ENCODE measurements at places on chromosomes 5 and 9.

- DNase-seq = no peak
Measured at GRCh38 chr5:41686191-41686590, 175.8 kb upstream of the PLCXD3 start.

DNA sequence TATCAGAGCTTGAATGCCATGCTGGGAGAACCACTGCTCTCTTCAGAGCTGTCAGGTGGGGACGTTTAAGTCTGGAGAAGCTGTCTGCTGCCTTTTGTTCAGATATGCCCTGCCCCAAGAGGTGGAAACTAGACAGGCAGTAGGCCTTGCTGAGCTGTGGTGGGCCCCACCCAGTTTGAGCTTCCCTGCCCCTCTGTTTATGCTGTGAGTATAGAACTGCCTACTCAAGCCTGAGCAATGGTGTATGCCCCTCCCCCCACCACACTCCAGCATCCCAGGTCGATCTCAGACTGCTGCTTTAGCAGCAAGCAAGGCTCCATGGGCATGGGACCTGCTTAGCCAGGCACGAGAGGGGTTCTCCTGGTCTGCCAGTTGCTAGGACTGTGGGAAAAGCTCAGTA, 362.3 kb downstream of the FAM170A start:
- DNase-seq = no peak

DNA sequence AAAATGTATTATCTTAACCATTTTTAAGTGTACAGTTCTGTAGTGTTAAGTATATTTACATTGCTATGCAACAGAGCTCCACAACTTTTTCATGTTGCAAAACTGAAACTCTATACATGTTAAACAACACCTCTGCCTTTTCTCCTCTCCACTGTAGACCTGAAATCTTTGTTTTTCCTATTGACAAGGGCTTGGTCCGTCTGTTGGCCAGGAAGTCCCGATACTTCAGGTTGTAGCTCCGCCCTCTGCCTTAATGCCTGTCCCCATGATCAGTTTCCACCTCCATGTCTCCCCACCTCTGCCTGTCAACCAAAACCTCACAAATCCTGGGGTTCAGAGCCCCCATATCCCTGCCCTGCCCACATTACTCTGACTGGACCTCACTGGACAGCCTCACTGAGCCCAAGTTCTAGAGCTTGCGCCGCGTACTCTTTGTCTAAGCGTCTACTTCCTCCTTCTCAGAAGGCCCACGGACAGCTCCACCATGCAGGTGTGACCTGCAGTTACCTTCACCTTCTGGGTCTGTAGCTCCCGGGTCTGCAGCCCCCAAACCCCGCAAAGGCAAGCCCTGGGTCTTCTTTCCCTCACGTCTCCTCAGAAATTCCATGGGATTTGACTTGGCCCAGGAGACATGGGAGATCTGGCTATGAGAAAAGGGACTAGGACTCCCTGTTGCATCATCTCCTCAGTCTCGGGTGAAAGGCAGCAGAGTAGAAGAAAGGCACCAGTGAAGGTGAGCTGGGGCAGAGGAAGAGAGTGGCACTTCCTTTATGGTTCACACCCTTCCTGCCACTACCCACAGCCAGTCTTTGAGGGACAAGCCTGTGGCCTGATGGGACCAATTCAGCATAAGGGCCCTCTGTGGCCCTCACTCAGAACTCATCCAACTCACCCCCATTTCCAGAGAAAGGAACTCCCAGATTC, 8.0 kb downstream of the GLIPR2 start:
- DNase-seq = no peak

- DNase-seq = no peak
Measured at GRCh38 chr9:35060548-35061207, 11.7 kb downstream of the VCP start.

- DNase-seq = no peak
Measured at GRCh38 chr5:175614861-175615260, 43.0 kb upstream of the HRH2 start.

DNA sequence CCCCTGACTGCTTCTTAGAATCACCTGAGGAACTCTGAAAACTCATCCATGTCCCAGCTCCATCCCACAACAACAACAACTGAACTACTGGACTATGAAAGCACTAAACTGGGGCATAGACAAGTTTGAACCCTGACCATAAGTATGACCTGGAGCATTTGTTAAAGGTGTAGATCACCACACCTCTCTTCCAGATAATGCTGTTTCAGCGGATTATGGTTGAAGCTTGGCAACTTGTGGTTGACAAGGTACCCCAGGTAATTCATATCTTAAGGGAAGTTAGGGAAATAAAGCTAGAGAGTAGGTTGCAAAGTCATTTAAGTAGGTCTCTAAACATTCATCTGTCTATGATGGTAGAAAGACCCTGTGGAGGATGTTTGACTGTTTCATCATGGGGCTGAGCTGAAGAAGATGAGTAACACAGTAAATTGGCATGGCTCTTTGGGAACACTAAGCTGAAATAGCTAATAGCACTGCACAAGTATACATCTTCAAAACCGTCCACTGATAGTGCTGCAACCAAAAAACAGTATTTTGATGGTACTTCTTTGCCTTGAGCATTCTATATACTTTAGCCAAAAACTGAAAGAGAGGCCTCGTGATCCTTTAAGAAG, 80.2 kb downstream of the TMEM174 start:
- DNase-seq = no peak

GRCh38 chr5:107949688-107950341, 279.1 kb upstream of the EFNA5 start:
- no peak for DNase-seq

- no peak for DNase-seq
Measured at GRCh38 chr5:41875121-41875520, 4.9 kb upstream of the OXCT1 start.

DNA sequence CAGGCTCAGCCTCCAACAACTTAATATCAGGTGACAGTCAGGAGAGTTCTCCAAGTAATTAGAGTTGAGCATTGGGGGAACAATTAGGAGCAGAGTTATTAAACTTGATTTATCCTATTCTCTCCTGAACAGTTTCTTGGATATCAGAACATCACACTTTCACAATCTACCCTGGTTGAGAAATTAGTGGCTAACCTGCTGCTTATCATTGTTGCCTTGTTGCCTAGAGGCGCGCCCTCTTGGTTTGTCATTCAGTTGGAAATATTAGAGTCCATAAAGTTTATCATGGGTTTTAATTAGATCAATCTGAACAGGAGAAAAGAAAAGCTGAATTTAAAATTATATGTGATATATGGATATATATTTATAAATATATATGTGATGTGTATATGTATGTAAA, 291.1 kb downstream of the CCDC171 start:
- no peak for DNase-seq

DNA sequence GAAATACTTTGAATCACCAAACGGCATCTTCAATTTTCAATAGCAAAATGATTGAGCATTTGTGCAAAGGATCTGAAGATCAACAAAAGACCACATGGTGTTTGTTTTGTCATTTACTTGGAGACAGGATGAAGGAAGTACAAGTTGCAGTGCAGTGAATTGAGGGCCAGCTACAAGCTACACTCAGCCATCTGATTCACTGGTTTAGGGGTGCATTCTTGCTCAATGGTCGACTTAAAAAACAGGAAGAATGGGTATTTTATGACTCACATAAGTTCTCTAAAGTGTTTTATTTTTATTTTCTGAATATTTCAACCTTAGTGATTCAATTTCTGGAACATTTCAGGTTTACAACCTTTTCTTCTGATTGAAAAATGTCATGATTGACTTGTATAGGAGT, 412.1 kb upstream of the ADAMTSL1 start:
- DNase-seq = peak; percentile 41

DNA sequence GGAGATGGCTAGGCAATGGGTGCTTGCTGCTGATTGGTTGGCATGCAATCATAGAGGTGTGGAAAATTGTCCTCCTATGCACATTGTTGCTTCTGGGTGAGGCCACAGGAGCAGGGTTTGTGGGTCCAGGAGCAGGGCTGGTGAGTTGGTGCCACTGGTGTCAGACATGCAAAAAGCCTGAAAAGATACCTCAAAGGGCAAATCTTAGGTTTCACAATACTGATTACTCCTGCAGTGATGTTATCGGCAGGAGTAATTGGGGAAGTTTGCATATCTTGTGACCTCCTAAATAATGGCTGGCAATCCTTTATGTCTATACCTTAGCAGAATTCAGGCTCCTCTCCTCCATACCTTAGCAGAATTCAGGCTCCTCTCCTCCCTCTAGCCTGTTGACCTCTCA, 25.2 kb downstream of the SLC25A48 start:
- no peak for DNase-seq

GRCh38 chr5:146751781-146752401, 126.7 kb downstream of the PPP2R2B start:
- no peak for DNase-seq

DNA sequence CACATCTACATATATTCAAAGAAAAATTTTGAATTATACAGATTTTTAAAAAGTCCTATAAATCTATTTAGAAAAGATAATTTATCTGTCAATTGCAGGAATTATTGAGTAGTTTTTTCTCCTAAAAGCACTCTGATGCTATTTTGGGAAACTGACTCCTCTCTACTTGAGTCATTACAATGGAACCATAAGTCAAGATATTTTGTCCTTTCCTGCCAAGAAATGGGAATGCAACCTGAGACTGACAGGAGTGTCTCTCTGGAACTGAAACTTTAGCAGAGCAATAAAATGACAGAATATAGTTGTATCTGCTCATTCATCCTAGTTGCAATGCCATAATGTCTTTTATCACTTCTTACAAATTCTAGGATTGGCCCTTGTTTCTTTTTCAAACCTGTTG, 48.6 kb downstream of the CARTPT start:
- peak; percentile 18 for DNase-seq

DNA sequence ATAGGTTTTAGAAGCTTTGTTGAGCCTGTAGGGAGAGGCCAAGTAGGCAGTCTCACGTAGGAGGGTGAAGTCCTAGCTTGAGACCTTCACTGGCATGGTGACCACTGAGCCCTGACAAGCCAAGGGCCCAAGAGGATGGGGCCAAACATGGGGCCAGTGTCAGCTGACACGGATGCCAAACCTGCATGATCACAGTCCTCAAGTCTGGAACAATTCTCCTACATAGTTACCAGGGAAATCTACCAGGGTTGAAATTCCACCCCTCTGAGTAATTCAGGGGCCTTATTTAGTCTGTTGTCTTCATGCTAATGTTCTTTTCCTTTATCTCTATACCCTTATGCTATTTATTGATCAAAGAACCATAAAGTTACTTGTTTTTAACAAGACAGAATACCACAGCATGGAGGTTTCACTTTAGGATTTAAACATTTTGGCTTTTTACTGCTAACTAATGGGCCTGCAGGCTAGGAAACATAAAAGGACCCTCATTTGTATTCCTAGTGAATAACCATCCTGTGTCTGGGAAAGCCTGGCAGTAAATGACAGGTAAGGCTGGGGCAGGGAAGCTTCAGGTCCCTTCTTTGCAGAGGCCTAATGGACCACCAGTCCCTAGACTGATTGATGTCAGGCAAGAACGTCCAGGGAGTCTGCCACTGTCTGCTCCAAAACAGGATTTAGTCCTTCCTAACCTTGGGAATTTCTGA, 140.8 kb downstream of the FGF1 start:
- peak; percentile 41 for DNase-seq

- no peak for DNase-seq
Measured at GRCh38 chr9:32884482-32884881, 101.1 kb downstream of the TMEM215 start.

DNA sequence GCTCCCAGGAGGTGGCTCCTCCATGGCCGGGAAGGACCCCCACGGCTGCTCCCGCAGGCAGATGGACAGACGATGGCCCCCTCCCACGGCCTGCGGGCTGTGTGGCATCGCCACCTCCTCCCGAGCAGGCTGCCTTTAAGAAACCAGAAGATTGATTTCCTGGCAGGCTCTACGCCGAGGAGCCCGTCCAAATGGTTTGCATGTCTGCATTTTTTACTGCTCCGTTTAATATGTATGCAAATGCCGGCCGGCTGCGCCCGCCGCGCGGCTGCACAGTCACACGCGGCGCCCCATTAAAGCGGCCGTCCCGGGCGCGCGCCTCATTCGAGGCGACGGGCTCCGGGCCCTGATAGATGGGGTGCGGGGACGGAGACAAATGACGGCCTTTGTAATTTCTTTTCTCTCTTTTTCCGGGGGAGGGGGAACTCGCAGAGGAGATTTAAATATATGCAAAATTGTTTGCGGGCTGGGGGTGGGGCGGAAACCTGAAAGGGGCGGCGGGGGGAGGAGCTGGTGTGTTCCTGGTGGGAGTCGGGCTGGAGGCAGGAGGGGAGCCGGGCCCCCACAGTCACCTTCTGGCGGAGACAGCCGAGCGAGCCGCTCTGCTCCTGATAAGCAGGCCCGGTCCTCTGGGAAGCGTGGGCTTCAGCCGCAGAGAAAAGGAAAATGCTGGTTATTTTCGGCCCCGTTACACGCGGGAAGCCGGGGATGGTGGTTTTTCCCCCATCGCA, 158.7 kb upstream of the IER5L start:
- DNase-seq = peak; percentile 69

- no peak for DNase-seq
Measured at GRCh38 chr9:69036799-69037198, 1.2 kb downstream of the FXN start.

DNA sequence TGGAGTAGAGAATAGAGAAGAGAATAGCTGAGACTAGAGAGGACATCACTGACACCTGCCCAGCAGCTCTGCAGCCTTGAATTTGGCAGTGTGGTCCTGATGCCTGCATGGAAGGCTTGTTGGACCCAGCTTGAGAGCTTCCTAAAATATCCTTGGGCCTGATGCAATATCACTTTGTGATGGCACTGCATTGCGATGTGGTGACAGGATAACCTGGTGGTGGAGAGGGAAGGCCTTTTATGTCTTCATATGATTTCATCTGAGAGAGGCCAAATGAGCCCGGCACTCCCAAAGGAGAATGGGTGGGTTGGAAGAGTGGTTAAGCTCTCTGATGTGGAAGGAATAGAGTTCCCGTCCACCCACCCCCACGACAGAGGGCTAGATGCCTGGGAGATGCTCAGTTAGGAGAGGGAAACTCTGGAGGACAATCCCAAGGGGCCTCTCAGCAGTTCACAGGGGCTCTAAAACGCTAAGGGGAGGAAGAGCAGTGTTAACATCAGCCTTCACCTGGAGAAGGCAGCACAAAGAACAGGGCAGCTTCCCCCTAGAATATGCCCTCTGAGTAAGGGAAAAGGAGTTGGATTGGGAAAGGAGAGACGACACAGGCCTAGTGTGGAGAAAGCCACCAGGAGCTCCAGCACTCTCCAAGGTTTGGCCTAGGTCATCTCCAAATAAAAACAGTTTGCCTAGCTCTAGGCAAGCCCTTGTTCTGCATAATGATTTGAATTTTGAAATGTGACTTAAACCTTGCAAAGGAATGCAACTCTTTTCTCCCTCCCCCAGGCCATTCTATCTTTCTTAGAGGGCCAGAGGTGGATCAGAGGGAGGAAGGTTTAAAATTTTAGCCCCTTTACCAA, 99.8 kb upstream of the SSBP2 start:
- no peak for DNase-seq

GRCh38 chr5:157362012-157362411, 96.1 kb downstream of the CYFIP2 start:
- peak; percentile 31 for DNase-seq

DNA sequence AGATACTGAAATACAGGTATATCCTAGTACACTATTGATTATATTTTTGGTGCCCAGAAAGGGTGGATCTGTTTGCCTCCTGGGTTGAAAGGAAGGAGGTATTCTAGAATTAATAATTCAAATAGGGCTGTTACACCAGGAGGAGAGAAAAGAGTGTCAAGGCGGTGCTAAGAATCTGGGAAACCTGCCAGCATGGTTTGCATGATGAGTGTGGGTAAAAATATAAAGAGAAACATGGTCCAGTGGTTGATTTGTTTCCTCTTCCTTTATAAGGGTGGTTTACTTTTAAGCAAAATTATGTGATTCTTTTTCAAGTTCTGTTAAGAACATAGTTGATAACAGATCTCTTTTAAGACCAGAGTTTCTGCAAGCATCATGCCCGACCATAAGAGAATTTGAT, 69.4 kb upstream of the NFIB start:
- DNase-seq = peak; percentile 69

Measured in iris pigment epithelial cell (primary cell).